ENCODE measurements at places on chromosomes 1 and 21. TPM values are rescaled to one million over a fixed set of nuclear protein-coding genes. Genes with fewer than 3 reads are reported as not detected.

DNA sequence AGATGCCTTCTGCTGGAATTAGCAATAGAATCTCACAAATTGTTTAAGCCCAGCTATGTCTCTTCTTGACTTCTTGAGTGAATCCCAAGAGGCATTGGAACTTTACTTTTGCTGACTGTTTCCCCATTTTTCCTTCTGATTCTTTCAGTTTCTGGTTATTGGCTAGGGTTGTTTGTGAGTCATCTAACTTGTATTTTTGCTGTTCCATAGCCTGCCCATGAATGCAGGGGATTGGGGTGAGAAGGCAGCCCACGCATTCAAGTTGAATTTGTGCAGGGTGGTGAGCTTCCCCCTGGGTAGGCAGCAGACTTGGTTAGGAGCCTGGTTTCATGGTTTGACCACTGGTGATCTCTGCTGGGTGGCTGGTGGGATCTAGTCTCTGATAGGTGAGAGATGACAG, 10.4 kb upstream of the KLF17 start:
- DNase-seq, result no peak

GRCh38 chr1:203095061-203095690, 9.4 kb upstream of the MYOG start:
- DNase-seq, result no peak

Gene SLC22A15
- total RNA-seq, result 2.2 TPM

Gene EPRS1
- 34.9 TPM for total RNA-seq

Gene HSF2BP
- 0.94 TPM for total RNA-seq

- DNase-seq, result no peak
These were observed 31.7 kb downstream of the AK5 start for GRCh38 chr1:77313491-77313890.

- DNase-seq, result no peak
These were observed 14.6 kb downstream of the COL9A2 start for GRCh38 chr1:40302475-40302874.

DNA sequence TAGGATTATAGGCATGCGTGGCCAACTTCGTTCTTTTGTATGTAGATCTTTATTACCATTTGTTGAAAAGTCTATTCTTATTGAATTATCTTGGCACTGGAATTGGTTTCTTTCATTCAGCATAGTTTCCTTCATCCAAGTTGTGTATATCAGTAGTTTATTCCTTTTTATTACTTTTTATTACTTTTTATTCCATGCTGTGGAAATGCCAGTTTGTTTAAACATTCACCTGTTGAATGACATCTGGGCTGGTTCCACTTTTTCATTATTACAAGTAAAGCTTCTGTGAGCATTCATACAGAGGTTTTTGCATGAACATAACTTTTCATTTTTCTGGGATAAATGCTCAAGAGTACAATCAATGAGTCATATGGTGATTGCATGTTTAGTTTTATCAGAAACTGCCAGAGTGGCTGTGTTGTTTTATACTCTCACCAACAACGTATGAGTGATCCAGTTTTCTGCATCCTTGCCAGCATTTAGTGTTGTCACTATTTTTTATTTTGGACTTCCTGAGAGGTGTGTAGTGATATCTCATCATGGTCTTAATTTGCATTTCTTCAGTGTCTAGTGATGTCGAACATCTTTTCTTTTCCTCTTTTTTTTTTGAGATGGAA, 28.6 kb downstream of the PTPRU start:
- no peak for DNase-seq

DNA sequence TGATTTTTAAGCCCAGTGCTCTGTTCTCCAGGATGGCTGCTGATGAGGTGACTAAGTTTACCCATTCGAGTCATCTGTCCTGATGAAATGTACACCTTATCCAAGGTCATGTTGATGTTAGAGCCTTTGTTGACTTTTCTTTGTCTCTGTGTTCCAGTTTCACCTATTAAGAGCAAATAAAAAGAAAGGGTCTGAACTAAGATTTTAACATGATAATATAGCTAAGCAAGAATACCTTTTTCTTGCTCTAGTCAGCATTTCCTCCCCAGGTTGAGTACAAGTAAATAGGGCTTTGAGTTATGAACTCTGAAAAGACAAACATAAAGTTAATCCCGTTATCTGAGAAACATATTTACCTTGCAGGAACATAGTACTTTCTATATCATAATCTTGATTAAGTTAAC, 52.1 kb upstream of the GPR88 start:
- no peak for DNase-seq

DNA sequence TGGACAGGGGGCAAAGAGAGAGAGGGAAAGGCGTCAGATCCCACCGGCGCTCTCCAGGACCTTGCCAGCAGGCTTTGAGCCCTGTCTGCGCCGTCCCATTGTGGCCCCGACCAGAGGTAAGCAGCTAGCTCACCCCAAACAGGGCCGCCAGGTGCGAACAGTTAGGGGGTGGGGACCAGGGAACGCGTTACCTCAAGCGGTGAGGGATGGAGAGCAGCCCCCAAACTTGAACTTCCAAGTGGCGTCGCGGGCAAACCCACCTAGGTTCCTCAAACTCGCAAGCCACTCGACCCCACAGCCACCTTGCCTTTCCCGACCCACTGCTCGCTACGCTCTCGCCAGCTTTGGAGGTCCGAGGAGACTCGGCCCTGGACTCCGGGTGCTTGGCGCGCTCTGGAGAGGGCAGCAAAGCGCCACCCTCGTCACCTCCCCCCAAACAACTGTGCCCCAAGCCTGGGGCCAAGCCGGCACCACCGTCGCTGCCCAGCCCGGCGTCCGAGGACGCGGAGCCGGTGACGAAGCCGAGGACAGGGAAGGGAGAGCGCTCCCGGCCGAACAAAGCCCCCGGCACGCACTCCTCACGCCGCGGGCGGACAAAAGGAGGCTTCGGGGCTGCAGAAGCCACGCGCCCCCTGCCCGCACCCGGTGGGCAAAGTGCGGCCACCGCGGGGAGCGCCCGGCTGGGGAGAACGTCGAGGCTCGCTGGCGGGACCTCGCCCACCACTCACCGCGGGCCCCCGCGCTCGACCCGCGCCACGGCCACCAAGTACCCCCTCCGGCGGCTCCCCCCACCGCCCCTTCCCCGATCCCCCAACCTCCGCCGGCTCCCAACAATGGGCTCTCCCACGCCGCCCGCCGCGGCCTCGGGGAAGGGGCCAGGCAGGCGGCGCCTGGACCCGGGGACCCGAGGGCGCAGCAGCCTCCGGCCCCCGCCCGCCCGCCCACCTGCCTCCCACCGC, 976 bp downstream of the SSBP3 start:
- no peak for DNase-seq
